ENCODE measurements at places on chromosomes 7 and 10.

GRCh38 chr10:78524342-78524741, 490.7 kb downstream of the RPS24 start:
- peaks cover 4% of the 10 kb centered on the region for H3K4me1 ChIP-seq
- no peaks in the 10 kb centered on the region for H3K36me3 ChIP-seq
- no peak overlapping the region for H3K4me3 ChIP-seq
- H3K27me3 ChIP-seq, result no peaks in the 10 kb centered on the region

DNA sequence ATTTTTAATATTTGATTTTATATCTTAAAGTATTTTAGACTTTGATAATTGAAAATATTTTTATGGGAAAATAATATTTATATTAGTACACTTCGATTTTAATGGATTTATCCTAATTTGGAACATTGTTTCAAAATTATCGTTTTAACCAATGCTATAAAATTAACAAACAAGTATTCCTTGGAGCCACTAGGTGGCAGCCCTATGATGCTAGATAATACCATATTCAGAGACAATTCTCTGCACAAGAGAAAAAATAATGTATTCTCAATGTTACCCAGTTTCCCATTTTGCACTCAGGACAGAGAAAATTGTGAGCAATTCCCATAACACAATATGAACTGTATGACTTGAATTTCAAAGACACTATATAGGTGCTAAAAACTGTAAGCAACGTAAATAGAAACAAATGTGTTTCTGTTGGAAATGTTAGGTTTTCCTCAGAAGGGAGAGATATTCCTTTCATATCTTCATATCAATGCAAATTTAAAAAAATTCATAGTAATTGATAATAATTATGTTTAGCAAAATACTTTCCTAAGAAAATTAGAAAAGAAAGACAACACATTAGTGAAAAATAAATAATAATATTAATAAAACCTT, 237.8 kb downstream of the SEMA3E start:
- no peak overlapping the region for H3K4me3 ChIP-seq
- no peaks in the 10 kb centered on the region for H3K27me3 ChIP-seq
- DNase-seq, result peak; percentile 16
- no peaks in the 10 kb centered on the region for H3K4me1 ChIP-seq

DNA sequence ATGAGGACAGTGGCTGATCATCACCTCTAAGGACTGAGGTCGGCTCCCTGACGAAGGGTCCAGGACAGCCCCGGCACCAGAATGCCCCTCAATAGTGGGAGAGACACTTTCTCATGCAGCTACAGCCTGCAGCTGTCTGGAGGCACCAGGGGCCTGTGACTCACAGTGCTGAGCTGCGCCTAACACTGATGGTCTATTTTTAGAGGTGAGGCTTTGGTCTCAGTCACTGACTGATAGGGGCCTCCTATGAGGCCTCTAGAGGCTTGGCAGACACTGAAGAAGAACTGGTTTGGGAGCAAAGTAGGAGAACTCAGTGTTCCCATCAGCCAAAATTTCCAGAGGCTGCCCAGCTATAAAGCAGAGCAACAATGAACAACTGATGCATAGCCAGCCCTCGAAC, 130.1 kb downstream of the COBL start:
- H3K4me3 ChIP-seq, result no peak overlapping the region
- H3K36me3 ChIP-seq, result no peaks in the 10 kb centered on the region
- no peak overlapping the region for H3K27ac ChIP-seq
- H3K4me1 ChIP-seq, result no peaks in the 10 kb centered on the region
- peaks cover 7% of the 10 kb centered on the region for H3K27me3 ChIP-seq
- DNase-seq, result no peak

DNA sequence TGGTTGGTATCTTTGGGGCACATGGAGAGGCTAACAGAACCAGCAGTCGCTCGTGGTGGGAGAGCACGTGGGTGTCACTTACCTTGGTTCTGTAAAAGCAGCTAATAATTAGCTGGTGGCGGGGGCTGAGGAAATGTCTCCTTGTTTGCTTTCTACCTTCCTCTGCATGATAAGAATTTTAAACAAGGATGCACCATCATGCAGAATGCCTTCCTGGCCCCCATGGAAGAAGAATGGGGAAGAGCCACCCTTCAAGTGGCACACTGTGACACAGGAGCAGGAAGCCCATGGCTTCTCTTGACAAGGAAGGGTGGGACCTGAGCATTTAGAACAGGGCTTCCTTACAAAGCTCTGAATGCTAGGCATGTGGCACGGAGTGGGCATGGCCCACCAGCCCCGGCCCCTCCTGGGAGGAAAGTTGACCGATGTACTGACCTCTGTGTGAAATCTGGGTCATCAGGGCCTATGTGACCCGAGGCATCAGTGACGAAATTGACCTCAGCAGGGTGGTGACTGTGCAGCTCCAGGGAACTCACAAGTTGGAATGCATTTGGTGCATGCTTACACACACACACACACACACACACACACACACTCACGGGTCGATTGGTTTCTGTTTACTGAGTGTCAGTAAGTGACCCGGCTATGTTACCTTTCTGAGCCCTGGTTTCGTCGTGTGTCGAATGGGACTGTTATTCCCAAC, 116.9 kb upstream of the ANLN start:
- no peaks in the 10 kb centered on the region for H3K4me1 ChIP-seq
- DNase-seq, result no peak
- H3K4me3 ChIP-seq, result no peak overlapping the region
- H3K36me3 ChIP-seq, result no peaks in the 10 kb centered on the region
- H3K27me3 ChIP-seq, result no peaks in the 10 kb centered on the region
- H3K27ac ChIP-seq, result no peak overlapping the region

GRCh38 chr10:36538953-36539586, 586.3 kb upstream of the ANKRD30A start:
- H3K27me3 ChIP-seq, result no peaks in the 10 kb centered on the region
- H3K4me3 ChIP-seq, result no peak overlapping the region
- no peaks in the 10 kb centered on the region for H3K4me1 ChIP-seq
- DNase-seq, result no peak
- no peak overlapping the region for H3K27ac ChIP-seq
- no peaks in the 10 kb centered on the region for H3K36me3 ChIP-seq

- no peak overlapping the region for H3K4me3 ChIP-seq
- DNase-seq, result no peak
- H3K4me1 ChIP-seq, result peaks cover 19% of the 10 kb centered on the region
- no peak overlapping the region for H3K27ac ChIP-seq
- H3K27me3 ChIP-seq, result no peaks in the 10 kb centered on the region
These were observed 179.2 kb downstream of the SH3PXD2A start for GRCh38 chr10:103676058-103676785.

DNA sequence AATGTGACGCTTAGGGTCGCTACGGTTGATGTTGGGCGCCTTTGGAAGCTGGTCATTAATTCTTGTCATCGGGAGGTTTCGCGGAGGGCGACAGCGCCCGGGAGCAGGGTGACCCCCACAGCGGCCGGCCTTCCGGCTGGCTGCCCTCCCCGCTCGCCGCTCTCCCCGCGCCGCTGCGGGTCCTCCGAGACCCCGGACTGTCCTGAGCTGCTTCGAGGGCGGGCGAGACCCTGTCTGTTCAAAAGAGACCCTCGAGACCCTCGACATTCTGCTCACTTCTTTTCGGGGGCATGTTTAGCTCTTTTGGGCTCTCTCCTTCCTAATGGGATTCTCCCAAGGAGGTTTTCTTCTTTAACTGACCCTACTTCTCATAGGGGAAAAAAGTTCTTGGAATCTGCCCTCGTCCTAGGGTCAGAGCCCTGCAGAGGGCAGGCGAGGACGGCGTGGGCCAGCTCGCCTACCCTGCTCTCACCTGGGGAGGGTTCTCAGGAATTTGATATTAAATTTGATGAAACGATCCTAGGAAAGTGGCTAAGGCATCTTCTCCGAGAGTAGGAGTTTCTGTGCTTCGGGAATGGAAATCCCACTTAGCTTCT, 257.0 kb downstream of the OTUD1 start:
- peaks cover 54% of the 10 kb centered on the region for H3K27me3 ChIP-seq
- H3K4me3 ChIP-seq, result peak overlapping the region; percentile 55
- H3K36me3 ChIP-seq, result no peaks in the 10 kb centered on the region
- H3K27ac ChIP-seq, result no peak overlapping the region

DNA sequence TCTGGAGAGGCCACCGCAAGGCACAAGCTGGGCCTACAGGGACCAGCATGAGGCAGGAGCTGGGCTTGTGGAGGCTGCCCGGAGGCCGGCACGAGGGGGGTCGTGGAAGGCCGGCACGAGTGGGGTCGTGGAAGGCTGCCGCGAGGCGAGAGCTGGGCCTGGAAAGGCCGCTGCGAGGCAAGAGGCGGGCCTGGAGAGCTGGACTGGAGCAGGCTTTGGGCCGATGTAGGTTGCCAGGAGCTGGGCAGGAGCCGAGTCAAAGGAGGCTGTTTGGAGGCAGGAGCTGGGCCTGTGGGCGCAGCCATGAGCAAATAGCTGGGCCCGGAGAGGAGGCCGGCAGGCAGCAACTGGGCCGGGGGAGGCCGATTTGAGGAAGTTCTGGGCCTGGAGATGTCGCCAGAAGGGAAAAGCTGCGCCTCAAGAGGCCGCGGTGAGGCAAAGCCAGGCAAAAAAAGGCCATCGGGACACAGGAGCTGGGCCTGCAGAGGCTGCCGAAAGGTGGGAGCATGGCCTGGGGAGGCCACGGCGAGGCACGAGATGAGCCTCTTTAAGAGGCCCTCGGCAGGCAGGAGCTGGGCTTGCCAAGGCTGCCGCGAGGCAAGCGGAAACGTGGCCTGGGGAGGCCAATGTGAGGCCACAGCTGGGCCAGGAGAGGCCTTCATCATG, 26.5 kb downstream of the MDH2 start:
- DNase-seq, result no peak
- H3K27me3 ChIP-seq, result no peaks in the 10 kb centered on the region
- H3K27ac ChIP-seq, result no peak overlapping the region
- no peak overlapping the region for H3K4me3 ChIP-seq
- peaks cover 11% of the 10 kb centered on the region for H3K4me1 ChIP-seq
- no peaks in the 10 kb centered on the region for H3K36me3 ChIP-seq

GRCh38 chr7:107130487-107131220, 38.1 kb upstream of the HBP1 start:
- H3K27ac ChIP-seq, result no peak overlapping the region
- H3K27me3 ChIP-seq, result no peaks in the 10 kb centered on the region
- no peak overlapping the region for H3K4me3 ChIP-seq
- H3K4me1 ChIP-seq, result peaks cover 9% of the 10 kb centered on the region
- no peak for DNase-seq
- H3K36me3 ChIP-seq, result no peaks in the 10 kb centered on the region
